ENCODE measurements at places on chromosomes 12 and 14.

GRCh38 chr14:104677512-104678332, 11.7 kb upstream of the INF2 start:
- DNase-seq = peak; percentile 90

- DNase-seq = no peak
These were observed 33.2 kb downstream of the PIGH start for GRCh38 chr14:67566908-67567307.

DNA sequence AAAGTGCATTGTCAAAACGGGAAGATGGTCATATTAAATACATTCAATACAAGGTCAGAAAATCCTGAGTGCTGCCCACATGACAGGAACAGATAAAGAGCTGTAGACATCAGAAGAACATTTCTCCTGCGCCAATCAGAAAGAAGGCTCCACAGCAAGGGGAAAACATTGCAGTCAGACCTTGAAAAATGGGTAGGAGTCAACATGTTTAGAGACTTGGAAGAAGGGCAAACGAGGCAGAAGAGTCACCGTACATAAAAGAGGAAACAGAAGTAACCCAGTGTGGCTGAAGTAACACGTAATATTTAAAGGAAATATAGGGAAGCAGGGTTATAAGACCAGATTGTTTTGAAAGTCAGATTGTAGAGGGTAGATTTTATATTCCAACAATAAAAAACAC, 11.9 kb downstream of the SPPL3 start:
- no peak for DNase-seq

DNA sequence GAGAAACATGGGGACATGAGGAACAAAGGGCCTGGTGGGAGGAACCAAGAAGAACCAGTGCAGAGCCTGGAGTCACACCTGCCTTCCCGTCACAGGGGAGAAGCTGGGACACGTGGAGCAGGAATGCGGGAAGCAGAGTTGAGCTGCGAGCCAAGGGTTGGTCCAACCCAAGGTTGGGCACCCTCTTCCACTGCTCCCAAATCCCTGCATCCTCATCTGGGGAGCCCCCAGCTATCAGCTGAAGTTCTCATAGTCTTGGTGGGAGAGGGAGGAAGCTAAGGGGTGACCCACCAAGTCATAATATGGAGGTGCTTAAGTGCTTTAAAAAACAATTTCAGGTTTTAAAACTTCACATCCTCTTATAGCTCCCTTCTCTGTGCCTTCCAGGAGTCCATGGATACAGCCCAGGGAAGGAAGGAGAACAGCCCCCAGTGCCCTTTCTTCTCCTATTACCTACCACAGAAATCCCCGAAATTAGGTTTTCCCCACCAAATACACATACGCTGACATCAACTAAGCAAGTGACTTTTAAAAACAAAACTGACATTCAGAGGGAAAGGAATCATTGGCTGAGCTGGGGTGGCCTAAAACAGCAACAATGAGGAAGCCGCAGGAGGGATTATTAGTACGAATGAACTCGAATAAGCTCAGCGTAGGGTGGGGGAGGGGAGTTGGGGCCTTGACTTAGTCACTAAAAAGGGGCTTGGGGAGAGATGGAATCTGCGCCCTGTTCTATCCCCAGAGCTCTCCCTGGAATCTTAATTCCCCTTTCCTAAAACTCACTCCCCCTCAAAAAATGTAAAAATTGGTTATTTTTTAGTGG, 4.5 kb downstream of the MYL6 start:
- no peak for DNase-seq

DNA sequence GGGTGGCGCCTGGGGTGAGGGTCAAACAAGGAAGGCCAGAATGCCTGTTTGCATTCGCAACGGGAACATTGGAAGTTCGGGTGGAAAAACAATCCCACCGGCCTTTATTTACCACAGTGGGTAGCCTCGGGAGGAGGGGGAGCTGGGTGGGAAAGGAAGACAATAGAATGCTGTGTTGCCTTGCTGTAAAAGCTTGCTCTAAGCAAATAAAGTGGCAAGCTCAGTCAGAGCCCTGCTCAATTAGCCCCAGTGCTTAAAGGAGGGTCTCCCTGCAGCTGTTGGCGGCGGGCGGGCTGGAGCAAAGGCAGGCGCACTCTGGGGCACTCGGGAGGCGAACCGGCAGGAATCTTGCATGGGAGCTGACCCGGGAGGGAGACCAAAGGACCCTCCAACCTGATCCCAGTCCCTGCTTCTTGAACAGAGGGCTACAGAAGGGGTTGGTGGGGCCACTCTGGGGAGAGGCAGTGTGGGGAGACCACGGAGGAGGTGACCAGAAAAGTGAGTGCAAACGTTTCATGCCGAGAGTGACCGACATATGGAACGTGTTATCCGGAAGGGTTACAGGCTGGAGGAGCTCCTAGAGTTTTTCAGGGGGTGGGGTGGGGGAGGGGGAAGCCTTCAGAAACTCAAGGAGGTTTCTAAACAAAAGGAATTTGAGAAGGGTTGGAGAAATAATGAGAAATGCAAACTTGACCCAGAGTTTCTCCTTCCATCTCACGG, 48.5 kb downstream of the NTF3 start:
- no peak for DNase-seq

- no peak for DNase-seq
These were observed 60.1 kb upstream of the TUNAR start for GRCh38 chr14:95816539-95816938.

GRCh38 chr12:62532333-62532732, 65.7 kb downstream of the MON2 start:
- DNase-seq = no peak

DNA sequence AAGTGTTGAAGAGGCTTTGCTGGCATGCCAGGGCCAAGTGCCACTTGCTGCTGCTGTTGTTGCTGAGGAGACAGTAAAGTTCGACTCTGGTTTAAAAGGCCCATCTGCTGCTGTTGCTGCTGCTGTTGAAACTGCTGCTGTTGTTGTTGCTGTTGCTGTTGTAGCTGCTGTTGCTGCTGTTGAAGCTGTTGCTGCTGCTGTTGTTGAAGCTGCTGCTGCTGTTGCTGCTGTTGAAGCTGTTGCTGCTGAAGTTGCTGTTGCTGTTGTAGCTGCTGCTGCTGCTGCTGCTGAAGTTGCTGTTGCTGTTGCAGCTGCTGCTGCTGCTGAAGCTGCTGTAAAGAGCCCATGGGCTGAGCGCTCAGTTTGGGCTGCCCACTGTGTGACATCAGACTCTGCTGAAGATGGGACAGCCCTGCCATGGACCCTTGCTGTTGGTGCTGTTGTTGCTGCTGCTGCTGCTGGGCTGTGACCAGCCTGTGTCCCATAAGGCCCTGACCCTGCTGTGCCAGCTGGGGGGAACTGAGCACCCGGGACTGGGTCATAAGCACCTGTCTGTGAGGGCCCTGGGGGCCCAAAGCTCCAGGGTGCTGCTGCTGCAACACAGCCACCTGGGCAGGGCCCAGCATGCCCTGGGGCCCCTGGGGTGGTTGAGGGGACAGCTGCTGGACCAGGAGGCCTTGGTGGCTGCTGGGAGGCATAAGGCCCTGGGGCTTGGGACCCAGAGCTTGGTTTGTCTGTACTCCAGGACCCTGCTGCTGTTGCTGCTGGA, 14.3 kb upstream of the PRKAG1 start:
- no peak for DNase-seq

- DNase-seq = no peak
These were observed 378.3 kb downstream of the CCER1 start for GRCh38 chr12:90576707-90577106.

GRCh38 chr14:64950889-64951288, 8.3 kb upstream of the GPX2 start:
- no peak for DNase-seq

DNA sequence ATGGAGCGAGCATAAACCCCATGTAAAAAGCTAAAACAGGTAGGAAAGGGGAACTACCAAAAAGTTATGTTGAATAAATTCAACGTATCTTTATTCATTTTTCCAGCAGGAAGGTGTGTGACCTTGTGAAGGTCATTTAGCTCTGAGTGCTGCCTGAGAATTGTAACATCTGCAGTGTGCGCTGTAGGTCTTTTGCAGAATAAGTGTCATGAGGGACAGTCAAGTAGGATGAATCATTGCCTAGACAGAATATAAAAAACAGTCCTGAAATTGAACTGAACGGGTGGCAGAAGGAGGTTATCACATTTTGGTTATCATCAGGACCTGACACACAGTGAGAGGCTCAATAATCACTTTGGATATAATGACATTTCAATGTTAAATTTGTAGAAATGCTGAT, 334.8 kb upstream of the NOVA1 start:
- no peak for DNase-seq

DNA sequence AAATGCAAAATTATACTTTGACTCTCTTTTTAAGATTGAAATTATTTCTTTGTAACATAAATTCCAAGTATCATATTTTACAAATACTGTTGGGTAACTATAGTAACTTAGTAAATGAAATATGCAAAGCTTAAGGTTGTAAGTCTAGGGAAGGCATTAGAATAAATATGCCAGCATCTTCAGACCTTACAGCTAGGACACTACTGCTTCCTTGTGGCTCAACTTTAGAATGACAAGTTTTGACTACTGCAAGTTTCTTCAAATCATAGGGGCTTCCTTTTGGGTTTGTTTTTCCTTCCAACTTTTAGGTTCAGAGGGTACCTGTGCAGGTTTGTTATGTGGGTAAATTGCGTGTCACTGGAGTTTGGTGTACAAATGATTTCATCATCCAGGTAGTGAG, 17.7 kb upstream of the ANP32D start:
- no peak for DNase-seq

- DNase-seq = no peak
These were observed 45.8 kb upstream of the CNTN1 start for GRCh38 chr12:40646456-40646855.

GRCh38 chr12:63930971-63931370, 86.5 kb downstream of the SRGAP1 start:
- no peak for DNase-seq

DNA sequence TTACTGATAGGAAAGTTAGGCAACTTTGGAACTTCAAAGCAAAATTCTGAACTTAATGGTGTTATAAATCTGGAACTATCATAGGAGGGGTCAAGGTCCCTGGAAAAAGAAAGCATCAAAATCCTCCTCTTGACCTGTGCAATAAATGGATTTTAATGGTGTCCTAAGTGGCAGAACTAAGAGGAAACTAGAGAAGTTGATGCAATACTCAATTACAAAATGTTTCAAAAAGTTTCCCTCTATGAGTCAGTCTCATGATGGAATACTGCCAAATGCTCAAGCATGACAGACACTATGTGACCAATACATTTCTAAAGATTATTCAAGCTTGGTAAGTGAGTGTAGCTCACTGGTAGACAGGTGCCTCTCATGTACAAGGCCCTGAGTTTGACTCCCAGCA, 47.7 kb upstream of the ERGIC2 start:
- no peak for DNase-seq

DNA sequence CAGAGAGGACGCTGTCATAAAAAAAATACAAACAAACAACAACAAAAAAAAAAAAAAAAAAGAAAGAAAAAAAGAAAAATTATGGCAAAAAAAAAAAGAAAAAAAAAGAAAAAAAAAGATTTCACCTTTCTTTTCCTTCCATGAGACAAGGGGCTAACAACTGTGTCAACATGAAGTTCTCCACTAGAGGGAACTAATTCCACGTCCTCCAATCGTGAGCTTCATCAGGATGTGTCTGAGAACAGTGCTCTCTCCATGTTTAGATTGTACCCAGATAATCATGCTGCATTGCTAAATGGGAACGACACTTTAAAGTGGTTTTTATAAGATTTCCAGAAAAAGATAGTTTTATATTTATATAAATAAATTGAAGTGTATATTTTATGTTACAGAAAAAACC, 96.2 kb upstream of the PTPRB start:
- DNase-seq = no peak

DNA sequence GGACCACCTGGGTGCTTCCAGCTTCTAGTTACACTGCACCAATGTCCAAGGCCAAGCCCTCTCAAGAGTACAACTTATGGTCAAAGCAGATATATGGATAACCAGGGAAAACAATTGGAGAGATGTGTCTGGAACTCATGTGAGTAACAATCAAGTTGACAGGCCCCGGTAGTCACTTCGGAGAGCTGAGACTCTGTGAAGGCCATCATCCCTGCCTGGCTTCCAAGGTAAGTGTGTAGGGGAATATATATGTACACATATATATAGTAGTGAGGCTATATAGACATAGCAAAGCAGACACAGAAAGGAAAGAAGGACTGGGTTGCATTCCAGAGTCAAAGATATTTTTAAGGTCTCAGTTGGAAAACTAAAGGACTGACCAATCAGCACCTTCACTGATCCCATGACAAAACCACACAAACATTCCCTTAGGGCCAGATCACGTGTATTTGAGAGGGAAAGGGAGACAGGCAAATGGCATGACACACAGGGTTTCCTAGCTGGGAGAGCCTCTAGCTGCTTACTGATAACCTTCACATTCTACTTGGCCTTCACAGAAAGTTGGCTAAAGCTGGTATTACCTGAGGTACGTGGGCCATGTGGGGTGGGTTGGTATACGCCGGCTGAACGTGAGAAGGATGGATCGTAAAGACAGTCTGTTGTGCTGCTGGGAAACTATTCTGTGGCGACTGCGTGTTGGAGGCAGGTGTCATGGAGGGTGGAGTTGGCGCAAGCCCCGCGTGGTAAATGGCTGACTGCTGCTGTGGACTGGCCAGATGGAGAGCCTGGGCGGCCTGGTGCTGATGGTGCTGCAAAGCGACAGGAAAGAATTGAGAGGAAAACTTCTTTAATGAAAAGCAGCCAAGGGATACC, 50.0 kb downstream of the SH2B3 start:
- DNase-seq = no peak

Measured in hematopoietic multipotent progenitor cell treated with erythropoietin and hydrocortisone succinate and interleukin-3 and kit ligand, for 17 days (in vitro differentiated cells).